Occipital lobe (tissue), 3 donors: ENCODE measurements at places on chromosomes 11 and 22. TPM values are rescaled to one million over a fixed set of nuclear protein-coding genes. Genes with fewer than 3 reads are reported as not detected.

GRCh38 chr11:124725719-124726105 lies 14.0 kb upstream of the NRGN start:
- peak; percentile 54 for DNase-seq

ANKRD13D gene
- 49.4 TPM for total RNA-seq

GRCh38 chr11:3126207-3126865 lies 38.8 kb downstream of the OSBPL5 start:
- DNase-seq = no peak

- DNase-seq = peak; percentile 61
Measured at GRCh38 chr11:66694732-66695207, 17.1 kb upstream of the RBM4B start.

OR10D3 gene
- total RNA-seq = not detected

DNA sequence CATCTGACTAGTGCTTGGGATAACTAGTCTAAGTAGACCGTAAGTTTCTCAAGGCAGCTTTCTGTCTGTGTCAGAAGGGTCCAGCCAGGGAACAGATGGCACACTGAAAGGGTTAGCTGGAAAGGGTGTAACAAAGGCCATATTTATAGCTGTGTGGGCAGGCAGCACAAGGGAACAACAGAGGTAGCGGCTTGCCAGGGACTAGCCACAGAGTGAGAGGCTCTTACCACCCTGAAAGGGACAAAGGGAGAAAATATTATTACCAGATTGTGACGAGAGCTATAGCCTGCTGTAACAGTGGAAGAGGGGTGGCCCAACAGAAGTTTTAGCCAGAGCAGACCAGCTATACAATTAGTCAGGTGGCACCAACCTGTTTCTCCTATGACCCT lies 129.4 kb downstream of the CCDC34 start:
- DNase-seq = no peak

GLB1L2 gene
- total RNA-seq = 1.1 TPM

- DNase-seq = no peak
Measured at GRCh38 chr11:46020084-46020599, 97.7 kb downstream of the LARGE2 start.

- DNase-seq = no peak
Measured at GRCh38 chr22:42717197-42717928, 3.3 kb downstream of the A4GALT start.

- no peak for DNase-seq
Measured at GRCh38 chr22:19815093-19815822, 39.4 kb downstream of the GNB1L start.
